ENCODE measurements at places on chromosomes 4 and X.

GRCh38 chrX:71667328-71668247 is at the start of gene LOC101059915:
Gene LOC101059915 (plus strand): TSS chrX:71667546.
- DNase-seq: no peak

GRCh38 chr4:126958482-126958881 is 674.3 kb upstream of the INTU start:
- DNase-seq: no peak

DNA sequence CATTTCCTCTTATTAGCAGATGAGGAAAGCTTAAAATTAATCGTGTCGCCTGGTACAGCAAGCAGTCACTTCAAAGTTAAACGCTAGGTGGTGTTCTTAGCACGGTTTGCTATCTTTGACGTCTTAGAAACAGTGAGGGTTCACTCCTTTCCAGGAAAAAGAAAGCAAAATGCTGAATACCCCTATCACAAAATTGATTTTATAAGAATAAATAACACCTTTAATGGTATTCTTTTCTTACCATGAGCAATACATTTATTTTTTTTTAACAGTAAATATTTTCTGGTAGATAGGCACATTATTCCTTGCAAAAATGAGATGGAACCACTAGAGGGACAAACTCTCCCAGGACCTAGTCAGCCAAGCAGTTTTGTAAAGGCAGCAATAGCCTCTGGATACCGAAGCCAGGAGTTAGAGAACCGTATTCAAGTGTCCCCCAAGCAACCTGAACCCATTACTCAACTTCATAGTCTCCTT is 153.9 kb downstream of the KDR start:
- peak; percentile 26 for DNase-seq

DNA sequence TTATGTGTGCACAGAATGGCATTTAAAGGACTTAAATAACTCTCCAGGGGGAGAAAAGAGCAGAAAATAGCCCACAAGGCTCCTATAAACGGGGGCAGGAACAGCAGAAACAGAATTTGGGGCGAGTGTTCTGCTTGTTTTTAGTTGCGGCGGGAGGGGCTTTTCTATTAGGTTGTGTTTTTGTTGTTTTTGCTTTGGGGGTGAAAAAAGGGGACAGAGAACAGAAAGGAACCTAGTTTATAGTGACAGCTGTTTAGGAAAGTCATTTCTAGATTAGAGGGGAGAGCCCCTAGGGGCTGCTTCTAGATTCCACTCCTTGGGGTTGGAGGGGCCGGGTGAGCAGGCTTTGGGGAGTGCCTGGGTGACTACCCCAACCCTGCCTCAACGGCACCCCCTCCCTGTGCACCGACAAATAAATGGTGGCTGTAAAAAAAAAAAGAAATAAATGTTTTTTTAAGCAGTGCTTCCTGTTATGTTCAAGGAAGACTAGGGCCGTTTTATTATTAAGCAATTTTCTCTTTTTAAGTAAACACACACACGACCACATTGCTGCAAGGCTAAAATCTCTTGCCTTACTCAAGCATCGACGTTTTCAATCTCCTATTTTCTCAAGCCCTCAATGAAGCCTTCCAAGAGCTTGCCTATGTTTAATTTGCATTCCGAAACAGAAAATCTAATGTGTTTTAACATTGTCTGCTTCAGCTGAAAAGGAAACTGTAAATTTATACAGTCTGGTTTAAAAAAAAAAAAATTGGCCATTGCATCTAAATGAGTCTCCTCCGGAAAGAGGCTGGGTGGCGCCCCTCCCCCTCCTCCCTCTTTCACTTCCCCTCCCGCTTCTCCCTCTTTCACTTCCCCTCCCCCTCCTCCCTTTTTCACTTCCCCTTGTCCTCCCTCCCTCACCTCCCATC is 123.3 kb upstream of the TBL1X start:
- no peak for DNase-seq

GRCh38 chr4:54596201-54596600 is 61.6 kb upstream of the KIT start:
- DNase-seq: no peak

DNA sequence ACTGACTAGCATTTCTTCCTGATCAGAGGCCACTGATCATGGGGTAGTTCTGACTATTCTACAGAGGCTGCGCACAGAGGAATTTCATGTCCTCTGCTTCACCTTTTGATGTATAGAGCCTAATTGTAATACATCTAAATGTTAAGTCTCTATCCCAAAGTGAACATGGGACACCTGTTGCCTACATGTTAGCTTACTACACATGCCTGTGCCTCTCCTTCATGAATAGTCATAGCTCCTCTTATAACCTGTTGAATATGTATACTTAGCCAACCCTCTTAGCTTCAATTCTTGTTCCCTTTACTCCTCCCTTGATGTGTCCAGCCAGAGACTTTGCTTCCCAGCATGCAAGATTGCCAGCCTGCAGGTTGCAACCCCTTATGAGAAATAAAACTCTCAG is 9.6 kb upstream of the THOC2 start:
- DNase-seq: no peak

DNA sequence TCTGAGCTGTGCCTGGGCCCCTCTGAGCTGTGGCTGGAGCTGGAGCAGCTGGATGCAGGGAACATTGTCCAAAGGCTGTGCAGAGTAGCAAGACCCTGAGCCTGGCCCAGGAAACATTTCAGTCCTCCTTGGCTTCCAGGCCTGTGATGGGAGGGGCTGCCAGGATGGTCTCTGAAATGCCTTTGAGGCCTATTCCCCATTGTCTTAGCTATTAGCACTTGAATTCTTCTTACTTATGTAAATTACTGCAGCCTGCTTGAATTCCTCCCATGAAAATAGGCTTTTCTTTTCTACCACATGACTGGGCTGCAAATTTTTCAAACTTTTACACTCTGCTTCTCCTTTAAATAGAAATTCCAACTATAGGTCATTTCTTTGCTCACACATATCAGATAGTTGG is 349.8 kb upstream of the KLHL4 start:
- DNase-seq: no peak

- DNase-seq: no peak
Observed at GRCh38 chr4:146033149-146033548, 94.5 kb upstream of the ZNF827 start.

DNA sequence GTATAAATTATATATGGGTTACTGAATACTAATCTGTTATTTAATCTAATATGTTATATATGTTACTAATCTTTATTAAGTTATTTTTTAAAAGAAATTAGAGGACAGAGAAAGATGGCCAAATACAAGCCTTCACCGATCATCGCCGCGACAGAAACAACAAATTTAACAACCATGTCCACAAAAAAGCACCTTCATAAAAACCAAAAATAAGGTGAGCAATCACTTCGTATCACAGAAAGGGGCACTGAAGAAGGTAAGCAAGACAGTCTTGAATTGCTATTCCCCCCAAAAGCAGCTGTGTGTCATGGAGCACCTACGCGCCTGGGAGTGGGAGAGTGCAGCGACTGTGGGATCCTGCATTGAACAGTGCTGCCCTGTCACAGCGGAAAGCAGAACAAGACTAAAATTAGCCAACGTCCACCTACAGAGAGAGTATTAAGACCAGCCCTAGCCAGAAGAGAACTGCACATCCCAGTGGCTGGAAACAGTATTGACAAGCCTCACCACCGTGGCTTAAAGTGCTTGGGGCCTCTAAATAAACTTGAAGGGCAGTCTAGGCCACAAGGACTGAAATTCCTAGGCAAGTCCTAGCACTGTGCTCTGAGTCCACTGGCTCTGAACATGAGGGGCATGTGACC is 38.5 kb downstream of the LRBA start:
- DNase-seq: no peak

DNA sequence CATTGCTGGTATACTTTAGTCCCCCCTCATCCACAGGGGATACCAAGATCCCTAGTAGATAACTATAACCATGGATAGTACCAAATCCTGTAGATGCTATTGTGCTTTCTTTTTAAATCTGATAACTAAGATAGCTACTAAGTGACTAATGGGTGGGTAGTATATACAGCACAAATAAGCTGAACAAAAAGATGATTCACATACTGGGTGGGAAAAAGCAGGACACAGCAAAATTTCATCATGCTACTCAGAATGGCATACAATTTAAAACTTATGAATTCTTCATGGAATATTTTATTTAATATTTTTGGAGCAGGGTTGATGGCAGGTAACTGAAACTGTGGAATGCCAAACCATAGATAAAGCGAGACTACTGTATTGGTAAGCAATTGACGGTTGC is 161.6 kb downstream of the IL15 start:
- DNase-seq: no peak

- DNase-seq: no peak
Observed at GRCh38 chr4:77538144-77538543, 67.5 kb upstream of the CXCL13 start.

- DNase-seq: no peak
Observed at GRCh38 chr4:26075583-26075982, 161.6 kb downstream of the SMIM20 start.

- DNase-seq: no peak
Observed at GRCh38 chr4:146709956-146710355, 71.3 kb downstream of the POU4F2 start.

GRCh38 chr4:44629280-44629866 is 22.1 kb downstream of the YIPF7 start:
- peak; percentile 24 for DNase-seq

DNA sequence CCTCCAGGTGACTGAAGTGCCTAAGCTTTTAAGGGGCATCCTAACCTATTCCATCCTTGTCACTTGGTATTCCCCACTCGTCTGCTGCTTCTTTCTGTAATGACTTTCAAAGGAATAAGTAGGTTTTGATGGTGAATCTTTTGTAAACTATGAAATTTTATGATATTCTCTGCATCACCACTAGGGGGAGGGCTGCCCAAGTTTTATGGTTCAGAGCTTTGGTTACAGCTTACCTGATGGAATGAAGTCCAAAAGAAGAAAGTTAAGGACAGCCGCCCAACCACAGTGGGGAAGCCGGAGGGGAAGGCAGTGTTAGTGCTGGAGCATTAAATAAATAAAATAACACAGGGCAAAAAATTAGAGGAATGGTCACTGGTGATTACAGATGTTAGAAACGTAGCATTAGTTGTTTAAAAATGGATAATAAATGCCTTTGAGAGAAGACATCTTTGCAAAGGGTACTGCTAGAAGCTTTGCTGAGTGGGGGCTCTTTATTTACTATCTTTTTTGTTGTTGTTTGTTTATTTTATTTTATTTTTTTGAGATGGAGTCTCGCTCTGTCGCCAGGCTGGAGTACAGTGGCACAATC is 204.9 kb downstream of the GBA3 start:
- no peak for DNase-seq

DNA sequence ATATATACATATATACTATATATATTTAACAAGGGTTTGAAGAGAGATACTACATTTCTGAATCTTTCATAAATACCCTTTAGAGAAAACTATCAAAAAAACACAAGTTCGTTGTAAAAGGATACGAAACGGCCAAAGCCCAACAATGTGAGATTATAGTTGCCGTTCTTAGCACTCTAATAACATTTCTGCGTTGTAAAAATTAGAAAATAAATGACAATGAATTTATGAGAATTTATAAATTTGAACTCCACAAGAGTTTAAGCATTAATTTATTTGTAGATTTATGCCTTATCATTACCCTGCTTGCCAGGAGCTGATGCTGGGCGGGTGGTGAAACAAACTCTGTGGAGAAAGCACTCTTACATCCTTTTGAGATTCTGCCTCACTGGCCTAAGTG is 1.1 kb downstream of the WDR17 start:
- no peak for DNase-seq

GRCh38 chrX:4710618-4711433 is 997.4 kb upstream of the PRKX start:
- no peak for DNase-seq

GRCh38 chr4:139866276-139866962 is 200.8 kb downstream of the MGST2 start:
- no peak for DNase-seq

Measured in left renal pelvis (tissue), 4 donors.